ENCODE measurements at places on chromosomes 2 and 18.
A peak's percentile ranks its signal among the peaks of the same experiment; 100 is the strongest.

DNA sequence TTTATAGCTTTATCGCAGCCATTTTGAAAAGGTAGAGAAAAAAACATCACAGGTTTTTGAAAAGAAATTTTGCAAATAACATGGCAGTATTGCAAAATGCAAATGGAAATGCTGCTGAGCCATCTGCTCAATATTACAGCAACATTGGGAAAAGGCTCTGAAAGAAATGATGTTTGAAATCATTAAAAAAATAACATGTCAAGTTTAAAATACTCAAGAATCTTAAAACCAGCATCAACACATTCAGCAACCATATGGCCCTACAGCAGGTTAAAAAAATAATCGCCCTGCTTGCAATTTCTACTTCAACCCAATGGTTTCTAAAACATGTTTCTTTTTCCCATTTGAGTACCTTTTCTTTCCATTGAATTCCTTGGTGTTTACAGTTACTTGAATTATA lies 289.4 kb downstream of the AFF3 start:
- DNase-seq = no peak

DNA sequence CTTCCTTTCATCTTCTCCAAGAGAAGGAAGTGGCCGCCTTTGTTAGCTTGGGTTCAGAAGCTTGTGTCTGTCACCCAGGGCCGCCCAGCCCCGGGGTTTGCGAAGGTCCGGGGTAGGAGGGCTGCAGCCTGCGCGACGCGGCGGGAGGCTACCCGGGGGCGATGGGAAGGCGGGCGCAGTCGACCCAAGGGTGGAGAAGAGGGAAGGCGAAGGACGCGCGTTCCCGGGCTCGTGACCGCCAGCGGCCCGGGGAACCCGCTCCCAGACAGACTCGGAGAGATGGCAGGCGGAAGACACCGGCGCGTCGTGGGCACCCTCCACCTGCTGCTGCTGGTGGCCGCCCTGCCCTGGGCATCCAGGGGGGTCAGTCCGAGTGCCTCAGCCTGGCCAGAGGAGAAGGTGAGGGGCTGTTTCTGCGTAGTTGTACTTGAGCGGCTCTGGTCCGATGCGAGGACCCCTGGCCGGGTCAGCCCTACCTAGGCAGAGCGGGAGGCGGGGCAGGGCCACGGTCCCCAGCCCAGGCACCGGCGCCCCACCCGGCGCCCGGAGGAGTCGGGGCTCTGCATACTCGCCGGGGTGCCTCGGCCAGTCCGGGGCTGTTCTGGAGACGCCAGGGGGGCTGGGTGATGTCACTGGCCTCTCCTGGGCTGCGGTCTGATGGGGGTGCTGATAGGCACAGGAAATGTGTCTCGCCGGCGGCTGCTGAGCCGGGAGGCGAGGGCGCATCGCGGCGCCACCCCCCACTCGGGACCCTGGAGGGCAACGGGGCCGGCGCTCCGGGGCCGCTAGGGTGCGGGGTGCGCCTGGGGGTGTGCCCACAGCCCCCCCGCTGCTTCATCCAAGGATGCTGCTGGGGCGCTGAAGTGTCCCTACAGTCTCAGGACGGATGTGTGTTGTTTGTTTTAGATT lies at the start of gene QPCT:
Gene QPCT (plus strand): TSS at position 178 of the 909 bp plus-strand sequence. CDS start 102 bp downstream, at position 280.
- DNase-seq = peak; percentile 42

DNA sequence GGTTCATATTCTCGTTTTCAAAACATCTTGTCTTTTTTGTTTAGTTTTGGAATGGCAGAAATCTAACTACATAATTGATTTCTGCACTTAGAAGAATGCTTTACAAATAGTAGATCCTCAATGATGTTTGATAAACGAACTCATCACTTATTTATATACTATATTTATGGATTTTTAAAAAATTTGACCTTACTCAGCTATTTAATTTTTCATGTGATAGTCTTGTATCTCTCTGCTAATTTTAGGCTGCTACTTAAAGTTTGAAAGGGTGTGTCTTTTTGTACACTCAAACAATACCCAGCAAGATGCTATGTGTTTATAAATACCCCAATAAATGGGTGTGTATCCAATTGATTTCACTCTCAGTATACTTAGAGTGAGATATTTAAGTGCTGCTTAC lies 86.9 kb downstream of the EHBP1 start:
- DNase-seq = no peak

DNA sequence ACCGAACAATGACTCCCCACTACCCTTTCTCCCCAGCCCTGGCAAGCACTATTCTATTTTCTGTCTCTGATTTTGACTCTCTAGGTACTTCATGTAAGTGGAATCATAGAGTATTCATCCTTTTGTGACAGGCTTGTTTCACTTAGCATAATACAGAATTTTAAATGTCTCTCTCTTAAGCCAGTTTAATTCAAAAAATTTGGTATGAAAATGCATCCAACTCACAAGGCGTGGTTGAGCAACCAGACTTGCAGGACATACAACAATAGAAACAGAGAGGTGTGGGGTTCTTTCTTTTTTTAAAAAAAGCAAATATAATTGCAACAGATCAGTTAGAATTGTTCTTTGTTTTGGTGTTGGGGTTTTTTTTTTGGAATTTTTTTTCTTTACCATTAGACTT lies 47.6 kb upstream of the TMEM87B start:
- DNase-seq = no peak

Data from inflammatory macrophage treated with lipopolysaccharide for 4 hours (primary cell).